AG08396 (cell line): ENCODE measurements at places on chromosomes 16 and 17.
A peak's percentile ranks its signal among the peaks of the same experiment; 100 is the strongest.

GRCh38 chr16:61813339-61813738, 222.9 kb downstream of the CDH8 start:
- DNase-seq = no peak

DNA sequence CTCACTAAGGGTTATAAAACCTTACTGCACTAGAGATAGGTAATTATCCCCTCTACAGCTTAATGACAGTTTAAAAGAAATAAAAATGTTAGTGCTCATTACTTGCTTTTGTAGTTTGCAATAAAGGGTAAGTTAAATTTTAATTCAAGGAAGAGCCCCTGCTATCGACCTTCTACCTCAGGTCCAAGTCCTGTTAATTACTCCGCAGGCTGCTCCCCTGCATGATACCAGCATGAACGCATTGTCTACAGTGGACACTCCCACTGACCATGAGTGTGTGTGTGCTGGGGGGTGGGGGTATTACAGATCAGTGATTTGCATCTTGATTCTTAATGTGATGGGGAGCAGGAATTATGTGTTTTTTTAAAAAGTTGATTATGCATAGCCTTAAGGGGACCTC, 103.1 kb downstream of the AATF start:
- DNase-seq = no peak

DNA sequence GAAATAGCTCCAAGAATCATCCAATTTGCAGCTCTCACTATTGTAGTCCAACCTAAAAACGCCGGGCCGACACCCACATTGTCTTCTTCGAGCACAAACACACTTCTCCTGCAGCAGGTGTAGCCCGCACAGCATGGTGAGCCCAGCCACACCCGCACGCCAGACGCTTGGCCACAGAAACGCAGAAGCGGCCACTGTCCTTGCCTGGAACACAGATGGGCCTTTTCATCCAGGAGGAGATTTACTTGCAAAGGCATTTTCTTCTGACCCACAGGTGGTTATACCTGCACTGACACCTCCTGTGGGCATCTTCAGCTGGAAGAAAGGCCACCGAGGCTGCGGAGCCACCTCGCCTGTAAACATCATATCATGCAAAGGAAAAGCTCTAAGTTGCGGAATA, 98.4 kb downstream of the ADCY9 start:
- no peak for DNase-seq

DNA sequence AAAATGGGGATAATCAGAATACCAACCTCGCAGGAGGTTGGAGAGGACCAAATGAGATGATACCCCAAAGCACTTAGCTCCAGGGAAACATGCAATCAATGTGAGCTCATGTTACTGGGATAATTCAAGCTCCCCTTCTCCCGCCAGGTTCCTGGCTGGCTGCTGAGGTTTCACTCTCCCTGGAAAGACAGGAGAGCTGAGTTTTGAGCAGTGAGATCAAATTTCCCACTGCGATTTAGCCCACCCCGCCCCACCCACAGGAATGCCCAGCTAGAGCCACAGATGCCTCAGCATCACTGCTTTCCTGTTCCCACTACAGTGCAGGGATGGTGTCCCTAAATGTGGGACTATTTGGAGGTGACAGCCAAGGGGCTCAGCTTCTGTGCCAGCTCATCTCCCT, 56.7 kb downstream of the ZNF423 start:
- no peak for DNase-seq

- no peak for DNase-seq
These were observed 119.4 kb downstream of the KCNJ2 start for GRCh38 chr17:70288540-70289290.

- DNase-seq = no peak
These were observed 2.8 kb downstream of the ACE start for GRCh38 chr17:63479495-63480184.

GRCh38 chr17:76513306-76513692, 12.1 kb upstream of the RHBDF2 start:
- no peak for DNase-seq

DNA sequence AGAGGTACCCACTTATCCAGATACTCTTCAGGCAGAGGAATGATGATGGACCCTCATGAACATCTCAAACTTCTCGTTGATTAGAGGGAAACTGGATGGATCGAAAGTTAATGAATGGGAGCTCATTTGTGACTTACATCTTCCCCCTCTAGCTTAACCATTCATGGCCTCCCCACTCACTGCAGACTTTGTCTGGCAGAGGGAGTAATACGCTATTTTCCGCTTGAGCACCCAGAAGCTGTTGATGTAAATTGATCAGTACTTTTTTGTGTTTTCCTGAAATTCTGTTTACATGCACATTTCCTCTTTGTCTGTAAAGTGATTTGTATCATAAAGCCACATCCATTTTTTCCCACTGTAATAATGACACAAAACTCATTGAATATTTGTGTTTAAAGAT, 239.1 kb upstream of the RBFOX1 start:
- DNase-seq = no peak

DNA sequence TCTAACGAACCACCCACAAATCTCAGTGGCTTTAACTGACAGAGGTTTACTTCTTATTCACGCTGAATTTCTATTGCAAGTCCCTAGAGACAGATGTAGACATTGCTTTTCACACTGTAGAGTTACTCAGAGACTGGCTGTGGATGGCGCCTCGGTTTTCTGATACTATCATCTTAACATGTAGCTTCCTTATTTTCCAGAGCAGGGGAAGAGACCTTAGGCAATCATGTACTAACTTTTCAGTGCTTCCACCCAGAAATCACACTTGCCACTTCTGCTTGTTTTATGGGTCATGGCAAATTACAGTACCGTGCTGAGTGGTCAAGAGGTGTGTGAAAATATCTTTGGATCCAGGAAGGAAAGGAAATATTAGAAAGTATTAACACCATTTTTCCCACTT, 65.4 kb downstream of the MAF start:
- no peak for DNase-seq

DNA sequence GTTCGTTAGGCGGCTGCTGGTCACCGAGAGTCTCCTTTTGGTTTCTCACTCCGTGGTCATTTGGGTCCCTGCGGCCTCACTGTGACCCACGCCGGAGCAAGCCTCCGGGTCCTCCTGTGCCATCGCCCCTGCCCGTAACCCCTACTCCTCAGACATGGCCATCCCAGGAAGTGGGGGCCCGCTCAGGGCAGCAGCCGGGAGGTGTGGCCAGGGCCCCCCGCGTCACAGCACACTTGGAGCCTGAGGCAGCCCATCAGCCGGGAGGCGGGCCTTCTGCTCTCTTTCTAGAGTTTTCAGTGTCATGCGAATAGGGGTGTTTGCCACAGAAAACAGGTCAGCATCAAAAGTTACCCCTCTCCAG, 7.9 kb upstream of the WFIKKN1 start:
- no peak for DNase-seq

GRCh38 chr17:1126250-1126797, 53.5 kb downstream of the ABR start:
- no peak for DNase-seq

DNA sequence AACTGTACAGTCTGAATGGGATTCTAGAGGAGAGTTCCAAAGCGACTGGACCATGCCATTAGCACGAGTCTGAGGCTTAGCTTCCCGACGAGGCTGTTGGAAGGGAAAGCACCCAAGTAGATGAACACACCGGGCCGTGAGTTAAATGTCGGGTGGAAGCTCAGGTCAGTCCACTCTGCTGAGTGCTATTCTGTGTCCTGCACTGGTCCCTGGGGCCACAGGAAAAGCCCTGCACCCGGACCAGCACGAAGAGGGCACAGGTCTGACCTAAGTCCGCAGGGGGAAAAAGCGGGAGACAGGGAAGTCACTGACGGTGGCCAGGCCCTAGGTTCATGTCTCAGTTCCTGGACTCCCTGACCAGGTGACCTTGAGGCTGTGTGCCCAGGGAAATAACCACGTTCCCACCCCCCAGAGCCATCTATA, 44.1 kb upstream of the RBFOX3 start:
- peak; percentile 1 for DNase-seq

DNA sequence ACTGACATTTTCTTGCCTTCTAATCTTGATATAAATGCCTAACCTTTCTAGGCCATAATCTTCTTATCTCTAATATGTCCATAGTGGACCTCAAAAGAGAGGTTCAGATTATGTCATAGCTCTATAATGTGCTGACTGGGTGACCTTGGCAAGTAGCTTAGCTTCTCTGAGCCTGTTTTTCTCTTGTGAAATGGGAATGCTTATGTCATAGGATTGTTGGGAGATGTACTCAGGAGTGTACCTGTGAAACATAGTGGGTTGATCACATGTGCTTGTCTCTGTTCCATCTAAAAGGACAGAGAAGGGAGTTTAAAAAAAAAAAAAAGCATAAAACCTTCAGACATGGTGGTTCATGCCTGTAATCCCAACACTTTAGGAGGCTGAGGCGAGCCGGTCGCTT, 2.4 kb downstream of the MED9 start:
- DNase-seq = no peak

GRCh38 chr16:64900517-64900916, 221.3 kb downstream of the CDH11 start:
- no peak for DNase-seq

DNA sequence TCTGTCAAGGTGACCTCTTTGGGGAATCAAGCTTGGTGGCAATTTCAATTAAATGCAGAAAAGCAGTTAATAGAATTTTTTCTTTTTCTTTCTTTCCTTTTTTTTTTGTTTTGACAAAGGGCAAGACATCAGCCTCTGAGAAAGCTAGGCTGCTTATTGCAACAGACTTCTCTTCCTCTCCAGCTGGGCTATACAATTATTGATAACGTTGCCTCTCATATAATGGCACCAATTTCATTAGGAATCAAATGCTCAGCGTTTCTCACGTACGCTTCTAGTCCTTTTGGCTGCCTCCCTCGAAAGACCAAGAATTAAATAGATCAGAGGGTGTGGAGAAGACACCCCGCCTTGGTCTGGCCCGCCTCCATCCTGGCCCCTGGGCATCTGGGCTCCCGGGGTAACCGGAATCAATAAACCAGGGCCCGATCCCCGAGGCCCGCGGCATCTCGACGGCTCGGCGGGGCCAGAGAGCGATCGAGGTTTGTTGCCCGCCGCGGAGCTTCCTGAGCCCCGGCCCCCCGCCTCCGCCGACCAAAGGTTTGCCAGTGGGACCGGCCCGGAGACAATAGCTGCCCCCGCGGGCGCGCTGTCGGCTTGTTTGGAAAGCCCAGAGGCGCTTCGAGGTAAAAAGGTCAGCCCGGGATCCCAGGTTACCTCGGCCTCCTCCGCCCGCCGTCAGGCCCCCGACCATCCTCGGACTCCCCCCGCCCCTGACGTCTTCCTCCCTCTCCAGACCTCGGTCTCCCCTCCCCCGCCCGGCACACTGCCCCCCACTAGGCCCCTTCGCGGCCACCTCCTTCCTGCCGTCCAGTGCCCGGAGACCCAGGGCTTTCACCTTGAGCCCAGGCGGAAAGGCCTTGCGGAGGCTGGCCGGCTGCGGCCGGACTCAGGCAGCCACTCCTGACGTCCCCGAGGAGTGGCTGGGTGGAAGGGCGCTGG, 3.9 kb downstream of the HOXB1 start:
- DNase-seq = no peak

GRCh38 chr17:45129426-45129939, 2.8 kb downstream of the PLCD3 start:
- no peak for DNase-seq

- DNase-seq = no peak
These were observed 12.2 kb downstream of the CMC2 start for GRCh38 chr16:80994451-80994850.
